ENCODE measurements at places on chromosomes 7 and 10.

DNA sequence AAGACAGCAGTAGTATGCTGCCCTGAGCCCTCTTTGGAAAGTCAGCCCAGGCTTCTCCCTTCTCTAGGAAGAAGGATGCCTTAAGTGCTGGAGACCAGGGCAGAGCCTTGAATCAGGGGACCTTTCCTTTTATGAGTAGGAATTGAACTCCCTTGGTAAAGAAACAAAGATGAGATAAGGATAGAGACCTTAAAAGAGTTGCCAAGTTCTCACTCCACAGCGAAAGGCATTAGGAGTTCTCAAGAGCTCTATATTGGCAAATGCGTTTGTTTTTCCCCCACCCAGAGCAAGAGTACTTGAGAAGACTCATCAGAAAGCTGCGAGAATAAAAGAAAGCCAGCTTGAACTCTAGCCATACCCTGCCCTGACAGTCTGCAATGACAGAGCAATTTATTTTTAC, 72.9 kb upstream of the OGDHL start:
- no peak for DNase-seq

DNA sequence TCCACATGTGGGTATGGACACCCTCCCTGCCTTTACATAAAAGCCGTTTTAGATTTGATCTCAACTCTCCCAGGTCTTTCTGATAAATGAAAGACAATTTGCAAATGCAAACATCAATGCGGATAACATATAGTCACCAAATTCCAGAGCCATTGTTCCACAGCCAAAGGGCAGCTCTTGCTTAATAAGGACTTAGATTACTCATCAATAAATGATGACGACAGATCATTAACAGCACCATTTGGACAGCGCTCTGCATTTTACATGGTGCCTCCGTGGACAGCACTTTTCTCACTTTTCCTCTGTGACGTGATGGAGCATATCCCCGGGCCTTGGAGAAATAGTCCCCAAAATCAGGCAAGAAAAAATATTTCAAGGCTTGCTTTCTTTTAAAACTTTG, 370.3 kb upstream of the CELF2 start:
- no peak for DNase-seq

GRCh38 chr7:70680743-70681468, 451.0 kb upstream of the GALNT17 start:
- no peak for DNase-seq

DNA sequence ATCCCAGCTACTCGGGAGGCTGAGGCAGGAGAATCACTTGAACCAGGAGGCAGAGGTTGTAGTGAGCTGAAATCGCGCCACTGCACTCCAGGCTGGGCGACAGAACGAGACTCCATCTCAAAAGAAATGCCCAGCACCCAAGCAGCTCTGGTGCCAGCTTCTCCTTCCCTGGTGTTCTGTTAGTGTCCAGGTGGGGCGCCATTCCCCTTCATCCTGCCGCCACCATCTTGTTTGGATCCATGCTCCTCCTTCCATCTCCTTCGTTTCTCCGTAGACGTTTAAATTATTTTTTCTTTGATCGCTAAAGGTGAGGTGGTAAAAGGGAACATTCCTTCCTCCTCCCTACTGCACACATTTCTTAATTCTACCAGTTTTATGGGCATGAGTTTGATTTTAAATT, 30.3 kb downstream of the PROSER2 start:
- no peak for DNase-seq

- DNase-seq: no peak
Observed at GRCh38 chr7:144761493-144761892, 74.4 kb downstream of the TPK1 start.

DNA sequence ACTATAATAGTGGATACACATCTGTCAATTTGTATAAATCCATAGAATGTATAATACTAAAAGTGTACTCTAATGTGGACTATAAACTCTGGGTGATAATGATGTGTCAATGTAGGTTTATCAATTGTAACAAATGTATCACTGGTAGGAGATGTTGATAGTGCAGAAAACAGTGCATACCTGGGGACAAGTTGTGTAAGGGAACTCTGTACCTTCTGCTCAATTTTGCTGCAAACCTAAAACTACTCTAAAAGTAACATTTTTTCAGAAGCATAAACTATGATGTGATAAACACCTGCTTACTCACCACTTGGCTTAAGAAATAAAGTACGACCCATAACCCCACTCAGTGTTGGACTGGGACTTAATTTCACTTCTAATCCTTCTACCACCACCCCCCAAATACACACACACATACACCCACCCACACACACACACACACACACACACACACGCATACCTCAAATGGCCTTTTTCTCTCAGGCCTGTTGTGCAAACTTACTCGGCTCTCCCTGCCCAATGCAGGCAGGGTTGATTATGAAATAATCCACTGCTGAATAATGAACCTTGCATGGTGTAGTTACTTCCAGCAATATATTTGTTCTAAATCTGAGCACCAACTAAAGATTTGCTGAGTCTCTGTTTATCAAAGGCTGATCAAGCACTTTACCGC, 154.1 kb upstream of the KMT2E start:
- DNase-seq: no peak

- DNase-seq: no peak
Observed at GRCh38 chr10:132514821-132515520, 22.6 kb upstream of the INPP5A start.

DNA sequence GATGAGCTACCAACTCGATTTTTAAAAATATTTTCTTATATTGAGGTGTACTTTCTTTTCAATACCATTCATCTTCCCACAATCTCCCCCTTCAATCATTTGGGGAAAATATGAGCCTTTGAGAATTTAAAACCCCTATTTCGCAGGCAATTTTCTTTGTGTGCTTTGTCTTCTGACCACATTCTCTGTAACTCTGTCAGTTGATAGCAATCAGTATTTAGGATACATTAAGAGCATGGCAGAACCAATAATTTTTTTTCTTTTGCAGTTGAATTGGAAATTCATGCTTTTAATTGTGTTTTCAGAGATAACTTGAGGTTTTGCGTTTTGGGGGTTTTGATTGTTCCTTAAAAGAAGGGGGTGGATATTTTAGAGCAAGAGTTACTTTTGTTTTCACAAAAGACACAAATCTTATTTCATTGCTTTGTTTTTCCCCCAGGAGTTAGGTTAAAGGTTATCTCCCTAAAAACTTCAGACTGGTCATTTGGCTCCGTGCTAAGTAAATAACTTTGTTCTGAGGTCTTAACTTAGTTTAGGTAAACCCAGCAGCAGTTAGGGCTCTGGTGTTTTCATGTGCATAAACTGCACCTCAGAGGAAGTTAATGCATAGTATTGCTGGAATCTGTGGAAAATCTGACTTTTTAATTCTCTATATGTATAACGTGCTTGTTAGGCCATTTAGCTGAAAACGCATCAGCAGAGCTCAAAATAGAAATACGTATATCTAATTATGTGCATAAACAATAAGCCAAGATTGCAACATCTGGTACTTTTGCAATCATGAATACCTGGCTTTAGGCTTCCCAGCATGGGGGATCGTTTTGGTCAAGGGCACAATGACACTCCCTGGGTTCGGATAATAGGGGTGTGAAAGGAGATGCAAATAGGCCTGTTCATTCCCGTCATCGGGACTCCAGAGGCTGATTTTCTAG, 676.4 kb upstream of the ANKRD30A start:
- DNase-seq: no peak

- no peak for DNase-seq
Observed at GRCh38 chr7:44858161-44858560, 10.3 kb upstream of the H2AZ2 start.

- no peak for DNase-seq
Observed at GRCh38 chr10:43452356-43452914, 15.5 kb downstream of the ZNF487 start.

DNA sequence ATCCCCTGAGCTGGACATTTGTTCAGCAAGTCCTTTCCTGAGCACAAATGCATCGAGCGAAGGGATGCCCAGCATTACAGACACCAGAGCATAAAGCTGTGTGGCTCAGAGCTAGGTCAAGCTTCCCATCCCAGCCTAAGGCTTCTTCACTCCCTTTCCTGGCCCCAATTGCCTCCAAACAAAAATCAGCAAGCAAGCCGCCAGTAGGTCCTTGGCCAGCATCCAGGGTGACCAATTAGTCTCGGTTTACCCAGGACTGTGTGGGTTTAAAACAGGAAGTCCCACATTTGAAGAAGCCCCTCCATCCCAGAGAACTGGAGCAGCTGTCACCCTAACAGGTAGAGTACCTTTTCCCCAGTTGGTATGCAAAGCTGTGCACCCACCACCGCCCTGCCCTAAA, 51.2 kb downstream of the PRKAG2 start:
- DNase-seq: no peak

DNA sequence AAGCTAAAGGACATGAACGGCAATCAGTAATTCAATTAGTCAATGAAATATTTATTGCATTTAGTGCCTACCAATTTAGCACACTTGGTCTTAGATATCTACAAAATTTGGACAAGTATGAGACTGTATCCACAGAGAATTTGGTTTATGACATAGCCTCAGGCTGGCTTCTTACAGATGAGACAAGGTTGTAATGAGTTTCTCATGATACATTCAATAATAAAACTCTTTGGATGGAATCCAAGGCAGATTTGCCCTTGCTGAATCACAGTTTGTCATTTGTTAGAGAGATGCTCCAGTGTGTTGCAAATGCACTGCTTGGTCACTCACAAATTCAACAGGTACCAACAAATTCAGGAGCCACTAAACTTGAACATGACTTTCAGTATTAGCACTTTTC, 162.5 kb downstream of the GPR37 start:
- no peak for DNase-seq

DNA sequence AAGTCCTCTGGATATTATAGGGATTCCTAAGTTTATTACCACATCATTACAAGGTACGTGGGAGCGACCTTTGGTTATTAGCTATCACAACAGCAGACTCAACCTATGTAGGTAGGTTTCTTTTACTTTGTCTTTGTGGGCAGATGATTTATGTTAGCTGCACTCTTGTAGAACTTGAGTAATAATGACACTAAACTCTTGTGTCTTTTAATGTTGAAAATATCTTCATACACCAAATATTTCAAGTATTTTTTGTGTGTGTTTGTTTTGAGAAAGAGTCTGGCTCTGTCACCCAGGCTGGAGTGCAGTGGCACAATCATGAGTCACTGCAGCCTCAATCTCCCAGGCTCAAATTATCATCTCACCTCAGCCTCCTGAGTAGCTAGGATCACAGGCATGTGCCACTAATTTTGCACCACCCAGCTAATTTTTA, 19.2 kb upstream of the SUPV3L1 start:
- DNase-seq: no peak

GRCh38 chr10:119812684-119813083, 60.0 kb downstream of the MCMBP start:
- DNase-seq: no peak

DNA sequence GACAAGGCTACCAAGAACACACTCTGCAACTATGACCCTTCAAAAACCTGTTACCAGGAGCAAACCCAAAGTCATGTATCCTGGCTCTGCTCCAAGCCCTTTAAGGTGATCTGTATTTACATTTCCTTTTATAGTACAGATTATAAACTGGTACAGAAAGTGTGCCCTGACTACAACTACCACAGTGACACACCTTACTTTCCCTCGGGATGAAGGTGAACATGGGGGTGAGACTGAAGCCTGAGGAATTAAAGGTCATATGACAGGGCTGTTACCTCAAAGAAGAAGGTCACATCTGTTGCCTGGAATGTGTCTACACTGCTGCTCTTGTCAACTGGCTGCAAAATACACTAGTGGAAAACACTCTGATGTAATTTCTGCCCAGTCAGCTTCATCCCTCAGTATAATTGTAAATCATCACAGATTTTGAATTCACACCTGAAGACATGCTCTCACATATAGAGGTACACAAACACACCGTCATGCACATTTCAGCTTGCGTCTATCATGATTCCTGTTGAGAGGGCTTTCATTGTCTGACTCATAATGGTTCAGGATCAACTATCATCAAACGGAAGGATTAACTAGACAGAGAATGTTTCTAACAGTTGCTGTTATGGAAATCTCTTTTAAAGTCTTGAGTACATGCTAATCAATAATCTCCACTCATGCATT, 318.3 kb downstream of the NXPH1 start:
- no peak for DNase-seq

DNA sequence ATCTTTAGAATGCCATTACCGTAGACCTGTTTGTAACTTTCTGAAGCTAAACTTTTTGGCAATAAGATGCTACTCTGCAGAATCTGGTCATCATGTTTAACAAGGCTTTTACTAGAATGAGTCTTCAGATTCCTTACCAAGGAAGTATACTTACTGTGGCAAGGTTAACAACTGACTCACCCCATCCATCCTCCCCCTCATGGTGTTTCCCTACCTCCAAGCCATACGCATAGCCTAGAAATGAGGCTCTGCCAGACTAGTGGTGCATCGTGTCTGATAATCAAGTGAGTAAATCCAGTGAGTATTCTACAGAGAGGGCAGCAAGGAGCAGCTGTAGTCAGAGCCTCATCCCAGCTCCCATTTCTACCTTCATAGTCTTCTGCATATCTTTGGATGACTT, 223.6 kb downstream of the IPMK start:
- no peak for DNase-seq
